ENCODE measurements at places on chromosomes 4 and X. TPM values are rescaled to one million over a fixed set of nuclear protein-coding genes. Genes with fewer than 3 reads are reported as not detected.

The HSD17B13 gene
- total RNA-seq: 0.17 TPM

The SATL1 gene
- 0.17 TPM for total RNA-seq

The DRD5 gene
- not detected for total RNA-seq

GRCh38 chr4:40281913-40282312, 53.2 kb upstream of the CHRNA9 start:
- DNase-seq: no peak

DNA sequence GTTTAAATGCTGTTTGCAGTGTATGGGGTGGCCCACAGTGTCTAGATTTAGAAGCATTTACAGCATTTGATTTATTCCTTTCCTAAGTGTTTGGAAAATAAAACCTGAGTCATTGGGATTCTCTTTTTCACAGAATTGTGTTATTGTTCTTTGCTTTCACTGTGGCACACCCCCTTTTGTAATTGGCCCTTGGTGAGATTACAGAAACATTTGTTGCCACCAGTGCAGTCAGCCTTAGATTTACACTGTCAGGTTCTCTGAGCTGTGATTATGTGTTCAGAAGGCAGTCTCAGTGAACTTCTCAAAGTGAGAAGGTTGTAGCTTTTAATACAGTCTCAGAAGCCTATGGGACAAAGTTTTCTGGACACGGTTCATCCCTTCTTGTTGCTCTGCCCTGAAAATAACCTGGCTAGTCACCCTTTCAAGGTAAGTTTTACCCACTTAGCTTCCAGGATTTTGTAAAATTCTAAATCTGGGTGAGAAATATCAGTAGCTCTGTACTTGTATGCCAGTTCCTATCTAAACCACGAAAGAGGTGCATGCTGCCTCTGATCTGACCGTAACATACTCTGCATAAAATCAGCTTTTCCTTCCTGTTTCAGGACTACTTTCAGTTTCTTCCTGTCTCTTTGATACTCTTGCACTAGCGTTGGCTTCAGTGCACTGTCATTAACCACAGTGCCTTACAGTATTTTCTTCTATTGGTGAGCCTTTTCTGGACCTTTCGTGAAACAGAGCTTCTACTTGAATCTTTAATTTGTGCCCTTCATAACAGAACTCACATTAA, 12.6 kb downstream of the RUFY3 start:
- DNase-seq: no peak

DNA sequence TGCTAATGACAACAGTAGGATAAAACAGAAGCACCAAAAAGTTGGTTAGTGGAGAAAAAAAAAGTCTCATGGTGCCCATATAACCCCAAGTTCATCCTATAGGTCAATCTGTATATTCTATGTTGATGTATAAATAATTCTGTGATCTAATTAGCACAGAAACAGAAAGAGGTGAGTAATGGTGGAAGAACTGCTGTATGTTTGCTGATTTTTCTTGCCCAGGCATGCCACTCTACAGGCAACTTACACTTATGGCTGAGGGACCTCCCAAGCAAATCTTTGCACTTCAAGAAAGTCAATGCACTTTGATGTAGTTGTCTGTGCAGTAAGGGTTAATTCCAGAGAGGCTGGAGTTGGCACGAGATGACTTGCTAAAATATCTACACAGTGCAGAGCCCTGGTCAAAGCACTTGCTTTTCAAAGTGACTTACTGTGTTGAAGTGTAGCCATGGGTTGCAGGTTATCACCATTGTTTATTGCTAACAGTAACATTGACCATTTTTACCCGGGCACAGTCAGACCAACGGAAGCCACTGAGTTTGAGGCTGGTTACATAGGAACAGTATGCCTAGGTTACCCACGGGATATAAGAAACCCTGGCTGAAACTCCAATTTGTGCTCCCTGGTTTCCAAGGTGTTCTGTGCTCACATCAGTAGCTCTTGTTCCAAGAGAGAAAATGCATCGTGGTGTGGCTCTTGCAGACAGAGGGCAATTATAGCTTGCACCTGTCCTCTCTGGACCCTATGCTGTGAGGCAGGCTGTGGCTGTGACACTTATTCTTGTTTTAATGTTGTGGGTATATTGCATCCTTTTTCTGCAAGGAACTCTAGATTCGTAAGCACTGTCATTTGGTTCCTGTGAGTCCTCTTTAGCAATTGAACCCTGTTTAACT, 141.3 kb upstream of the FTHL17 start:
- DNase-seq: no peak

DNA sequence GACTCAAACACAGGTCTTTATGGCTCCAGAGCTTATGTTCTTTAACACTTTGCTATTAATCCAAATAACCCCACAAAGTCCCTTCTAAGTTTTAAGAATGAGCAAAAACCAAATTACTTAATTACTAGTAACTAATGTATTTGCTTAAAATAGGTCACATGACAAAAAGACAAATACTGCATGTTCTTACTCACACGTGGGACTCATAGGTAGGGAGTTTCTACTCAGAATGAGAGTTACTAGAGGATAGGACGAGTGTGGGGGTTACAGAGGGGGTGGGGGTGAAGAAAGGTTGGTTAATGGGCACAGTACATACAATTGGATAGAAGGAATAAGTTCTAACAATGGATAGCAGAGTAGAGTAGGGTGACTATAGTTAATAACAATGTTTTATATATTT, 5.8 kb downstream of the RPS6KA3 start:
- no peak for DNase-seq

All from NCI-H460 (cell line).